T-helper 22 cell (primary cell): ENCODE measurements at places on chromosomes 2 and 18.

DNA sequence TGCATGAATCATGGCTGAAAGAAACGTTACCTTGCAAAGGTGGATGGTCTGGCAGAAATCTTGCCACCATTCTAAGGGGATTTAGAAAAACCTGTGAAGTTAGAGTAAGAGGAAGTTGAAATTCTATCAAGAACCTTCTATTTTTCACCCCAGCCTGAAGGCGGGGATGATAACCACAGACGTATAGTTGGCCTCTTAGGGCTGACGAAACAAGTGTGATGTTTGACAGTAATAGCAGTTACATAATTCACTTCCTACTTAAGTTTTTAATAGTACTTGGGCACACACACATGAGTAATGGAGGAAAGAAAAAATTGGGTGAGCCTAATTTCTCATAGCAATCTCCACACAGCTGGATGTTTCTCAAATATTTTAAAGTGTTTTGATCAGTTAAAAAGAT, 336.6 kb upstream of the SALL3 start:
- DNase-seq, result no peak

DNA sequence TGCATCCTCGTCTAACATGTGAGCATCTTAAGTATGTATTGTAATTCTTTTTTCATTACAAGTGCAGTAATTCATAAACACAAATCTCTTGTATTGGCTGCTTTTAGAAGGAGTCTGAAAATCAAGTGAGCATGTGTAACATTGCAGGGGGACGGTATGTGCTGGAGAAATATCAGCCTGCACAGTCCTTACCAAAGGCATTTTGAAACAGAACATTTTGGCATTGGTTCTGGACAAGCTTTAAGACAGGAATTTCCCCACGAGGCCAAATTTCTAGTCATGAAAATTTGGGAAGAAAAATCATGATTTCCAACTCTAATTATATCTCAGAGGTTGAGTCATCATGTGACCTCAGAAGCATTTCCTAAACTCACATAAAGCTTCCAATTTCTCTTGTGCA, 24.7 kb upstream of the NRP2 start:
- DNase-seq, result no peak

- no peak for DNase-seq
These were observed 133.1 kb downstream of the EIPR1 start for GRCh38 chr2:3244486-3244885.

- DNase-seq, result no peak
These were observed 423.7 kb downstream of the METTL4 start for GRCh38 chr18:2147476-2148230.

DNA sequence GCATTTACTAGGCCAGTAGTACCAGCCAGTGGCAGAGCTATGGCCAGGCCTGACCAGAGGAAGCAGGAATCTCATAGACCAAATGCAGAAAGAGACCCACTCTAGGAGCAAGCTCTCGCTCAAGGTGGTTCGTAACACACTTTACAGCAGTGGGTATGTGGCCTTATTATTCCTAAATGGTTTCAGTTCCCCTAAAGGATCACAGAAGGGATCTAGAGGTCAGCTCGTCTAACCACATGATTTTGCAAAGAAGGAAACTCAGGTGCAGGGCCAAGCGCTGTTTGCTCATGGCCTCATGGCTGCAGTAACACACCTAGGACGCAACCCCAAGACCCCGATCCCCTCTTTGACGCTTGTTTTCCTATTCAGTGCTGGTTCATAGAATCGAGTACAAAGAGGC, 65.5 kb upstream of the ATG16L1 start:
- DNase-seq, result no peak

- DNase-seq, result no peak
These were observed 45.9 kb upstream of the YES1 start for GRCh38 chr18:857986-858385.

GRCh38 chr2:10190255-10190654, 67.7 kb downstream of the RRM2 start:
- DNase-seq, result no peak

- no peak for DNase-seq
These were observed 5.4 kb upstream of the SALL3 start for GRCh38 chr18:78974115-78974761.

- DNase-seq, result no peak
These were observed 495 bp downstream of the TMEM169 start for GRCh38 chr2:216082117-216082711.

GRCh38 chr2:100964681-100965169, 37.4 kb upstream of the RPL31 start:
- DNase-seq, result no peak

GRCh38 chr2:5187283-5187682, 504.9 kb upstream of the SOX11 start:
- no peak for DNase-seq

- no peak for DNase-seq
These were observed 800 bp downstream of the VIL1 start for GRCh38 chr2:218419630-218420216.
